ENCODE measurements at places on chromosomes 3 and 15. TPM values are rescaled to one million over a fixed set of nuclear protein-coding genes. Genes with fewer than 3 reads are reported as not detected.

- H3K4me1 ChIP-seq = peaks cover 13% of the 10 kb centered on the region
- peak; percentile 93 for DNase-seq
- peak within 1 kb of the TSS; percentile 90 for H3K27ac ChIP-seq
- H3K27me3 ChIP-seq = no peaks in the 10 kb centered on the region
- peak within 1 kb of the TSS; percentile 86 for H3K4me3 ChIP-seq
Observed at GRCh38 chr3:161220850-161221753, at the start of gene NMD3. TSS of gene NMD3 (plus strand) at chr3:161221311. CDS start at chr3:161222014, 703 bp downstream.

DNA sequence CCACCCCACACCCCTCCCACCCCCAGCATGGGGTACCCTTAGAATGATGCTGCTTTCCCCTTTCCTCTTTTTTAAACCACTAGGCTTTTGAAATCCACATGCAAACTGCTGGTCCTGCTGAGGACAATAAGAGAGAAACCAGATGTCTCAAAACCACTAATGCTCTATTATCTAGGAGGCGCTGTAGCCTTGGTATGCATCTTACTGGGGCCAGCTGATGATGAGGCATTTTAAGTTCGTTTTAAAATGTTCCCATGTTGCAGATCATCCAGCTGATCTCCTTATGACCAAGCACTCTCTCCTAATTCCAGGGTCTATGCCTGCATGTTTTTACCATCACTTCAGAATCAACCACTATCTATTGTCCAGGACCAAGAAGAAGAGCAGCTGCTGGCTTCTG is 1.3 kb downstream of the NME9 start:
- no peaks in the 10 kb centered on the region for H3K36me3 ChIP-seq
- no peak overlapping the region for H3K27ac ChIP-seq
- DNase-seq = peak; percentile 14
- no peak overlapping the region for H3K4me3 ChIP-seq
- H3K27me3 ChIP-seq = no peaks in the 10 kb centered on the region
- peaks cover 14% of the 10 kb centered on the region for H3K4me1 ChIP-seq

C2CD4A gene
- total RNA-seq = not detected

GRCh38 chr15:70091726-70092463 is 5.8 kb downstream of the TLE3 start:
- peaks cover 23% of the 10 kb centered on the region for H3K4me1 ChIP-seq
- DNase-seq = no peak
- no peaks in the 10 kb centered on the region for H3K27me3 ChIP-seq
- no peak overlapping the region for H3K4me3 ChIP-seq
